Smooth muscle cell of the pulmonary artery (primary cell): ENCODE measurements at places on chromosomes 11 and 22. TPM values are rescaled to one million over a fixed set of nuclear protein-coding genes. Genes with fewer than 3 reads are reported as not detected.

RGL4 gene
- not detected in 2 replicates for total RNA-seq

BTG4 gene
- not detected in 2 replicates for total RNA-seq

CTSW gene
- 0.07 TPM in 1 of 2 replicates, not detected in the other for total RNA-seq

MPEG1 gene
- total RNA-seq: not detected in 2 replicates

SLC37A4 gene
- total RNA-seq: 9.2 and 10.3 TPM in 2 replicates

NPTXR gene
- 4.7 and 7.8 TPM in 2 replicates for total RNA-seq

MMP12 gene
- 0.07 and 0.17 TPM in 2 replicates for total RNA-seq
